ENCODE measurements at places on chromosomes 2 and 18.

- no peak for DNase-seq
These were observed 30.3 kb upstream of the CABLES1 start for GRCh38 chr18:23105030-23105429.

DNA sequence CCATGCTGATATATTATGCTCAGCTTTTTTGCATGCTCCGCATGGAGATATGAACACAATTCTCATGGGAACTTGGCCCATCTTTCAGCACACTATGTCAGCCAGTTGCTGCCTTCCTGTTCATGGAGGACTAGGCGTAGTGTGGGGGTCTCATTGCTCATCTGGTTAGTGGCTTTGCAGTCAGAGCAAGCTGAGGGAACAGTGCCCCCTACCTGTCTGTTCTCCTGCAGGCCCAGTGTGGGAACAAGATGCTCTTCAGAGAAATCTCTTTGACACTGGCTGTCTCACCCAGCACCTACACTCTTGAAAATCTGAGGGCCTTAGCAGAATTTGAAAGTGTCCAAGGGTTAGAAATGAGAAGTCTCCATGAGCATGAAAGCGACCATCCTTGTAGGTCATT is 47.1 kb downstream of the SPTBN1 start:
- DNase-seq = no peak

- no peak for DNase-seq
These were observed 40.8 kb downstream of the TMEM17 start for GRCh38 chr2:62465039-62465740.

DNA sequence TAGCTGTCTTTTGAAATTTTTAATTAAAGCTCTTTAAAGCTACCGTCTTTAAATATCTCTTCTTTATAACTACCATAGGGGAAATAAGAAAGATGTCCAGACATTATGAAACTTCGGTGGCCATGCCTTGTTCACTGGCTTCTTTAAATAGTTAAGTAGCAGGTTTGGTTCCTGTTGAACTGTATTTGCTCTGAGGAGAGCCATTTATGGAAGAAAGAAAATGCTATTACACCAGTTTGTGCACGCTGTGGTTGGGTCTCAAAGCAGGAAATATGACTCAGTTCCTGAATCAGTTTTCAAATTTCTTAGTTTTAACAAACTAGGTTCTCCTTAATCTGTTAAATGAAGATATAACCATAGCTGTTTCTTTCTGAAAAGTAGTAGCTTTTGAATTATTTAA is 12.2 kb downstream of the ARPC2 start:
- peak; percentile 84 for DNase-seq

GRCh38 chr2:241675885-241676284 is 10.7 kb downstream of the DTYMK start:
- no peak for DNase-seq

- no peak for DNase-seq
These were observed 89.2 kb upstream of the FAM117B start for GRCh38 chr2:202545523-202545922.

DNA sequence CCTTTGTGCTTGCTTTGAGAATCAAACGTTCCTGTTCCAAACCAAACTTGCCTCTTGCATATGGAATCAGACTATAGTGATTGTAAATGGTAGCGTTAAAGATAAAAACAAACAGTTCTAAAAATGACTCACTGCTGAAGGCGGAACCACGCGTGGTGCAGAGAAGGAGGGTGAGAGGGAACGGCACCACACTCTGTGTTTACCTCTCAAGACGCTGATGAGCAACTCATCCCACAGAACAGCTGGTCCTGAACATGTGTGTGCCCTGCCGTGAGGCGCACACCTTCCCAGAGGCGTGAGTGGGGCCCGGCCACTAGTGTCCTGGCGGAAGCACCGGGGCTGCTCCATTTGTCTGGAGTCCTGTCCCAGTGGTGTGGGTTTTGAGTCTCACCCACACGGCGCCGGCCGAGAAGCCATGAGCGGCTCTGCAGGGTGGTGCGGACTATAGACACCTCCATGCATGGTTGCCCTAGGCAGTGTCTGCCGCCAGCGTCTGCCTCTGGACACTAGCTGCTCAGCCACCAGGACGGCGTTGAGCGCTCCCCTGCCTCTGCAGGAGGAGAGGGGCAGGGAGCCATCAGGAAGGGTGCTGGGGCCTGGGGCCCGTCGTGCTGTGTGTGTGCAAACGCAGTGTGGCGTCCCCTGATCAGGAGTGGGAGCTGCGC is 52.1 kb downstream of the NFATC1 start:
- no peak for DNase-seq

DNA sequence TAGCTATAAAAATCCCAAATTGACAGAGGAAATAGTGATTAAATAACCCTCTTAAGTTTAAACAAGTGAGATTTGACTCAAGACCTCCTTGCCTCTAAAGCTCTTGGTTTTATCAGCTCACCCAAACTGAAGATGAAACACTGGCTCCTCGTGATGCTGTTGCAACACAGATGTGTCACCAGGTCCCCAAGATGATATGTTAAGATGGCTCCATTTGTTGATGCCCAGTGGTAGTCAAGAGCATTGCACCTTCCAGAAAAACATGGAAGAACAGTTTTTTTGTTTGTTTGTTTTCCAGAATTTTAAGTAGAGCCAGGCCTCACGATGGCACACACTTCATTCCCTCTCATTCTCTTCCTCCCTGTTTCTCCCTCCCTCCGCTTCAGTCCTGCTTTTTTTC is 399.8 kb downstream of the TXNL1 start:
- DNase-seq = no peak

DNA sequence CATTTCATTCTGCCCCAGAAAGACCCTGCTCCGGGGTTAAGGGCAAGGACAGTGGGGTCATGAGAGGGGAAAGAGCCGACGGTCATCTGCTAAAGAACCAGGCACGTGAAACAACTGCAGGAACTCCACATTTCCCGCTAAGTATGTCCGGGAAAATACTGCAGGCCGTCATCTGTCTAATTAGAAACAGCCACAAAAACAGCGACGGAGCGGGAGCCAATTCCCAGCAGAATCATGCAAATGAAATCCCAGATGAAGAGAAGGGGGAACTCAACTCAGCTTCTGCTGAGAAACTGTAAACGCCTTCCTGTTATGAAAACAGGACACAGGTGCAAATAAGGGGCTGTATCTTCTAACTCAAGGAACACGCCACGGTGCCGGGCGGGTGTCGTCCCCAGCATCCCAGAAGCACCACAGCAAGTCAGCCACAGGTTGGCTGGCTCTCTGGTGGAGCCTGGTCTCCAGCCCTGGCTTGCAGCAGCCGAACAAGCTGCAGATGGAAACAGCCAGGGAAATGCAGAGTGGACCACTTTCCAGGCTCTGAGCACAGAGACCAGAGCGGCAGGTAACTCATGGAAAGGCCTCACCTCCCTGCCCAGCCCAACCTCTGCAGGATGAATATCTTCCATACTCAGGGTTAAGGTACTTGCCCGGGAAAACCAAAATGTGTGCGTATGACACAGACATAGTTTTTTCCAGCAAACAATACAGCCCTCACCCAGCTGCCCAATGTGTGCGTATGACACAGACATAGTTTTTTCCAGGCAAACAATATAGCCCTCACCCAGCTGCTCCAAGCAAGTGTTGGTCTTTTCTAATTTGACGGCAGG is 28.9 kb downstream of the PXDN start:
- DNase-seq = no peak

- no peak for DNase-seq
These were observed 136.1 kb downstream of the PTGR3 start for GRCh38 chr18:75072672-75073371.

- no peak for DNase-seq
These were observed 24.5 kb downstream of the MYO3B start for GRCh38 chr2:170202437-170202836.

DNA sequence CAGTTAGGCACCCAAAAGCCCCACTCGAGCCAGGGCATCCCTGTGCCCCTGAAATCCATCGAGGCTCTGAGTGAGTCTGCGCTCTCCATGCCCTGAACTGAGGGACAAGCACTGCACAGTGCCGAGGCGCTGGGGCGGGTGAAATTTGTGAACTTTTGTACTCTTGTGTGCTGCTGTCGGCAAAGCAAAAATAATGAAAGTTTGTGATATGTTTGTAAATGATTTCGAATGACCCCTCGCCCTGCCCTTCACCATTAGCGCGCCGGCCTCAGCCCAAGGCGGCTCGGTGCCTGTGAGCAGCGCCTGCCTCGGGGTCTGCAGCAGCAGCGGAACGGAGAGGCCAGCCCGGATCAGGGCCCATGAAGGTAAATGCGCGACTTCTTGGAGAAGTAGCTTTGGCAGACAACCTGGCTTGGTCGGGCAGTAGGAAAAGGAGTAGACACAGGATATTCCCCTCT is 1.8 kb upstream of the HOXD4 start:
- DNase-seq = no peak

DNA sequence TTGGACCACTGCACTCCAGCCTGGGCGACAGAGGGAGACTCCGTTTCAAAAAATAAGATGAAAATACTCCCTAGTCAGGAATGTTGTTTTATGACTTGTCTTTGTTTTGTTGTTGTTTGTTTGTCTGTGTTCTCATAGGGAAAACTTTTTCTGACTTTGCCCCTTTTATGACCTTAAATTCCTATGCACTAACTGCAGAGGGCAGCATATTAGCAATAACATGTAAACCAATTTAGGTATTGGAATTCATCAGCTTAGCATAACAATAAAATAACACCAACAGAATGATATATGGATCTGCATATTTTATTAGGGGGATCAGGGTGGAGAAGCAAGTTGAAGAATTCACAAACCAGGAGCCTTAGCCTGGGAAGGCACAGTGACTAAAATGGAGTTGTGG is 631.5 kb downstream of the SUCLG1 start:
- DNase-seq = no peak

GRCh38 chr2:110105608-110106467 is 9.8 kb downstream of the MALL start:
- no peak for DNase-seq

GRCh38 chr2:159262226-159262625 is 24.3 kb downstream of the WDSUB1 start:
- DNase-seq = no peak

DNA sequence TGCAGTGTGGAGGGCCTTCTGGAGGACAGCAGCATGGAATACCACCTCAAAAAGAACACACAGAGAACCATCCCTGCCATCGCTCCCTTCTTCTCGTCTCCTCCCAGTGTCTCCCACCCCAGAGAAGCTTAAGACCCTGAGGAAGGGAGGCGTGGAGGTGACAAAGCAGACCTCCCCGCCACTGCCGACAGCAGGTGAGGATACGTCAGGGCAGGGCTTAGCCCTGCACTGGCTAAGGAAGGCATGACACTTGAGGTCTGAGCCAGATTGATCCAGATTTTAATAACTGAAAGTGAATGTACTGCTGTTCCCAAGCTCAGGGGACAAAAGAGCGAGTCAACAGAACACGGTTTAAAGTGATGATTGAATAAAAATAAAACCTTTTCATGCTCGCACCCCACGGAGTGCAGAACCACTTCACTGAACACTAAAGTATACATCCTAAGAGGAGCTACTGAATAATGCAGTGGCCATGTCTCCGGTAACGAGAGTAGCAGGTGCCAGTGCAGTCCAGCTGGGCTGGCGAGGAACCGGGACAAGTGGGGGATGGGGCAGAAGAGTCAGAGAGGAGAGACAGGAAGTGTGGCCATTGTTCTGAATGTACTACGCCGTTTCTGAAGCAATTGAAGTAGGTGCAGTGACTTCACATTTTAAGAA is 391.0 kb downstream of the CDH2 start:
- DNase-seq = no peak

- DNase-seq = no peak
These were observed 107.7 kb upstream of the MEIS1 start for GRCh38 chr2:66327066-66327740.

- DNase-seq = no peak
These were observed 6.4 kb downstream of the GPR35 start for GRCh38 chr2:240631548-240632305.

- DNase-seq = no peak
These were observed 308.4 kb upstream of the MYT1L start for GRCh38 chr2:2639251-2640139.

- DNase-seq = no peak
These were observed 47.4 kb upstream of the DNMT3A start for GRCh38 chr2:25389161-25389560.

- DNase-seq = no peak
These were observed 390.9 kb upstream of the FANCL start for GRCh38 chr2:58631986-58632385.

- DNase-seq = no peak
These were observed 32.4 kb upstream of the CCDC150 start for GRCh38 chr2:196607073-196607472.
